ENCODE measurements at places on chromosomes 1 and 21. TPM values are rescaled to one million over a fixed set of nuclear protein-coding genes. Genes with fewer than 3 reads are reported as not detected.

GRCh38 chr1:221801251-221801661 is 59.4 kb upstream of the DUSP10 start:
- H3K4me3 ChIP-seq = no peak overlapping the region
- no peaks in the 10 kb centered on the region for H3K36me3 ChIP-seq
- H3K27me3 ChIP-seq = no peaks in the 10 kb centered on the region
- H3K4me1 ChIP-seq = no peaks in the 10 kb centered on the region

ZNF683 gene
- not detected for total RNA-seq

TNFRSF18 gene
- not detected for total RNA-seq

PEX10 gene
- total RNA-seq = 15.8 TPM
